Fibroblast of skin of abdomen (primary cell): ENCODE measurements at places on chromosomes 11 and 22.

- DNase-seq = peak; percentile 86
Measured at GRCh38 chr11:105181100-105181499, 41.5 kb upstream of the CARD18 start.

- DNase-seq = no peak
Measured at GRCh38 chr22:25153961-25154666, 45.5 kb upstream of the CRYBB3 start.

DNA sequence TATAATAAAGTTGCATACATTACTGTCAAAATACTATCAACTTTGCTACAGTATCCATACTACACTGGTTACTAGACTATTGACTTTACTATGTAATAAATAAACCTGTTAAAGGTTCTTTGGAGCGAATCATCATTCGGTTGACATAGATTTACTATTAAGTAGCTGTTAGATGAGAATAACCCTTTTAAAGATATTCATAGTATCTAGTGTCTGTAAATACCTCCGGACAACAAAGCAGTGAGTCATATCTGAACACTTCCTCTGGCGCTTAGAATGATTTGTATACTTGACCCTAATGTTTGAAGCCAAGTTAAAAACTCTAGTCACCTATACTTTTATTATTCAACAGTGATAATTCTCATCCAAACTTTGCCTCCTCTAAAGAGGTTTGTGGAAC, 84.7 kb downstream of the MSANTD4 start:
- peak; percentile 54 for DNase-seq

DNA sequence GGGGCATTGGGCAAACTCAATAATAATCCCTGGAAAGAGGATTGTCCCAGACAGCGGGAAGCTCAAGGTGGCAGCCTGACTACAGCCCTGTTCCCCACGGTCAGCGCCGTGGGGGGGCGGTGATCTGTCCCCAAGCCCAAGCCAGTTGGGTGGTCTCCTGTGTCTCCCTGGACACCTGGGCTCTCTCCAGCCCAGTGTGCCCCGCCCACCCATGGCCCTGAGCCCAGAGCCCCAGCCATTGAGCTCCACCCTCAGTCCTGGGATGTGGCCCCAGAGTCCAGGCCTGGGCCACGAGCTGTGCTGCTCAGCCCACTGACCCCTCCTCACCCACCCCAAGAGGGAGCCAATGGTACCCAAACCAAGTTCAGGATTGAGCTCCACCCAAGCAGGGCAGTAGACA, 27.9 kb upstream of the PDE2A start:
- no peak for DNase-seq

GRCh38 chr22:34055525-34056200, 135.4 kb upstream of the LARGE1 start:
- no peak for DNase-seq

DNA sequence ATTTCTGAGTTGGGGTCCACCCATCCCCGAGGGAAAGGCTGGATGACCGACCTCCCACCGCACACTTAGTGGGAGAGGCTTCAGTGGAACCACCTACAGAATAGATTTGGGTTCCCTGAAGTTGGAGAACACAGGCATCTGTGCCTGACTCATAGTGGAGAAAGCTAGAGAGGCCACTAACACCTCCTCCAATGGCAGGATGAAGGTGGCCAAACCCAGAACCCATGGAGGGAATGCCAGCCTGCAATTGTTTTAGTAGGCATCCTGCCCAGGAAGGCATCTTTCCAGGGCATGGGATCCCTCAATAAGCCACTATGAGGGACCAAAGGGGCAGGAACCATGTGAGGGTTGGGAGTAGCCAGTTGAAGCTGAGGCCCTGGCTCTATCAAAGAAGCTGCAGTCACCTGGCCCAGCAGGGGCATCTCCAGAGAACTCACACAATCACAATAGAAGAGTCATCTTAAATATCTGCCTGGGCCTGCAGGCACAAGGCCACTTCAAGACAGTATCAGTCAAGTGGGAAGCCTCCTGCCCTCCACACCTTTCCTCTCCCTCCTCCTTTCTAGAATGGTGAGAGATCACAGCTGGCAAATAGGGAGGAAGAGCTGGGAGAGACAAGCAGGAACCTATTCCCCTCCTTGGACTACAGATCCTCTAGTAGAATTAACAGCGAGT, 124.1 kb upstream of the CSNK2A3 start:
- no peak for DNase-seq

- DNase-seq = no peak
Measured at GRCh38 chr11:116175707-116176106, 597.1 kb downstream of the BUD13 start.

GRCh38 chr22:40628354-40629042, 8.0 kb downstream of the MRTFA start:
- peak; percentile 63 for DNase-seq
